Activated CD4-positive, CD25-positive, alpha-beta regulatory T cell treated with anti-CD3 and anti-CD28 coated beads, Interleukin-2, amount 50 U/mL, for 72 hours (primary cell): ENCODE measurements at places on chromosomes 5 and 9.

GRCh38 chr9:109460576-109460975, 37.5 kb downstream of the PTPN3 start:
- DNase-seq, result no peak

GRCh38 chr5:96026406-96027041, 64.9 kb upstream of the ELL2 start:
- no peak for DNase-seq

GRCh38 chr5:123176938-123177275, 87.9 kb downstream of the PRDM6 start:
- no peak for DNase-seq

DNA sequence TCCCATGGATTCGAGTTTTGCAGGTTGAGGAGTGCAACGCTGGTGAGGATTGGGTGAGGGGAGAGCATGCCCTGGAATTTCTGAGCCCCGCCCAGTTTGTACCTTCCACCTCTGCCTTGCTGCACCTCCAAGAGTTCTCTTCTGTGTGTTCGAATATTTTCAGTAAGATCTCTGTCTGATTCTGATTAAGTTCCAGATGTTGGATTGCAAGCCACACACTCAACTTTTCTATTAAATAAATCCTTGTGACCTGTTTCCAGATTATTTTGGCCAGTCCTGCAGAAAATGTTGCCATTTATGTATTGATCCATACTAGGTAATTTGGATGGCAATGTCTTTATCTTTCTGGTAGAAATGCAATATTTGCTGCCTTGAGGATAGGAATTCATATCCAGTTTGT, 54.1 kb downstream of the IL31RA start:
- no peak for DNase-seq

GRCh38 chr5:148599187-148599586, 55.1 kb downstream of the HTR4 start:
- DNase-seq, result no peak

DNA sequence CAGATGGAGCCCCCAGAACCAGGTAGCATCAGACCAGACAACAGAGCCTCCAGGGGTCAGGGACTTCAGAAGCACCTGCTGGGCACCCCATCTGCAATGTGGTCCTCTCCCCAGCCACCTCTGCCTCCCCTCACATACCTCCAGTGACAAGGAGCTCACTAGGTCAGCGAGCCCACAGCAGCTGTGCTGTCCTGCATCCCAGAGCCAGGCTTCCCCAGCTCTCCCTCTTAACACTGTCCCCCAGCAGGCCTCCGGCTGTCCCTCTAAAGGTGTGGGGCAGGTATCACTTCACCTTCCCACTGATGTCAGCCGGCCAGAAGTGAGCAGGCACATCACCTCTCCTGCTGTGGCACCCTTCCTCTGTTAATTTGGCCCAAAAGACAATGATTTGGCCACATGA, 83.6 kb downstream of the LMX1B start:
- DNase-seq, result peak; percentile 13

DNA sequence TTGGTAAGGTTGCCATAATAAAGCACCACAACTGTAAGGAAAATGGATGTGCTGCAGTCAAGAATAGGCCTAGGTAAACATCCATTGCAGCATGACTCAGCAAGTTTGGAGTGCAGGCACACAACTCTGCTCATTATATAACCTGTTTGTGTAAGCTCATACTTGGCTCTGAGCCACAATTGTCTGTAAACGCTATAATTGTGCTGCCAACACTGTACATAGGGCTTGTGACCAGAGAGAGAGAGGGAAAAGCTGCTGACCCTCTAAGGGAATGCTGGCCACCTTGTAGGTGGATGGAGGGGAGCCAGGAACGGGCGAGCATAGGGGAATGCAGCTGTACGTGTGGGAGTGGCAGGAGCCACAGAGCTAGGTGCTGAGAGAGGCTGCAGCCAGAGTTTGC, 2186.5 kb upstream of the ACO1 start:
- no peak for DNase-seq

DNA sequence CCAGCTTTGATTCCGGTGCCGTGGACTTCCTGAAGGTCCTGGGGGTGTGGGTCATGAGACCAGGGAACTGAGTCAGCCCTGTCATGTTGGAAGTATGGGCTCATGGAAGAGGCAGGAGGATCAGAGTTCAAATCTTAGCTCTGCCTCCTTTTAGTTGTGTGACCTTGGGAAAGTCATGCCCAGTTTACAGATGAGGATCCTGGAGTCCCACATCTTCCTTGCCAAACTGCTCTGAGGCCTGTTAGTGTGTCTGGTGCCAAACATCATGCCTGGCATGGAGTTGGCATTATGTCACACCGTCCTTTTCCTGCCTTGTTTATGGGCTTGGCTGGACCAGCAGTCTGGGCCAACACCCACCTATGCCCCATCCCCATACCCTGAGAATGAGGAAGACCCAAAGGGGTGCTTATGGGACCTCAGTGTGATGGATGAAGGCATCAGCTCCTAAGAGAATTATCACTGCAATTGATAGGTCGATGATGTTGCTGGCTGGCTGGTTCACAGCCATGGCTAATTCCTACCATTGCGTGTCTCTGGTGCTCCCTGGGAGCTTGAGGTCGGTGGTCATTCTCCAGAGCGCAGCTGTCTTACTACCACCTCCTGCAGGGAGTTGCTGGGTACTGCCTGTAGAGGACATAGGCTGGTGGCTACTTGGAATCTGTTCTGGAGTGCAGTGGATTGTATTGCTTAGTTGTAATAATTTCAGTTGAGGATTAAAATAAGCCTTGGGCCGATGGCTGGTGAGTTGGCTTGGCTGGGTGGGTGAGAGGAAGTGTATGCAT, 140.5 kb upstream of the PITX1 start:
- no peak for DNase-seq

- DNase-seq, result no peak
Measured at GRCh38 chr9:18137815-18138214, 336.1 kb upstream of the ADAMTSL1 start.

- no peak for DNase-seq
Measured at GRCh38 chr9:34459941-34460340, 1.3 kb downstream of the DNAI1 start.

DNA sequence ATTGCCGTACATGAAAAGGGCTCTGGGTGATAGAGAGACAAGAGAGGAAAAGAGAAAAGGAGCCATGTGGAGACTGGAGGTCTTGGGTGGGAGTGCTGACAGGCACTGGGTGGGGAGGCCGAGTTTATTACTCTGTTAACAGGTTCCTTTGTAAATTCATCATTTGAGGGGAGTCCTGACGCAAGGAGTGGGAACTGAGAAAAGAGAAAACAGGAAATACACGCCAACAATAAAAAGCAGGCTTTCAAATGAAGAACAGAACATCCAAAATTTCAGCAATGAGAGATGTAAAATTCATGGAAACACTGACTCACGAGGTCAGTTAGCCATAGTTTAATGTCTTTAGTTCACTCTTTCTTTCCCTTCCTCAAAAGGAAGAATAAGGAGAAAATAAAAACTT, 342.8 kb downstream of the TMEM167A start:
- DNase-seq, result no peak

DNA sequence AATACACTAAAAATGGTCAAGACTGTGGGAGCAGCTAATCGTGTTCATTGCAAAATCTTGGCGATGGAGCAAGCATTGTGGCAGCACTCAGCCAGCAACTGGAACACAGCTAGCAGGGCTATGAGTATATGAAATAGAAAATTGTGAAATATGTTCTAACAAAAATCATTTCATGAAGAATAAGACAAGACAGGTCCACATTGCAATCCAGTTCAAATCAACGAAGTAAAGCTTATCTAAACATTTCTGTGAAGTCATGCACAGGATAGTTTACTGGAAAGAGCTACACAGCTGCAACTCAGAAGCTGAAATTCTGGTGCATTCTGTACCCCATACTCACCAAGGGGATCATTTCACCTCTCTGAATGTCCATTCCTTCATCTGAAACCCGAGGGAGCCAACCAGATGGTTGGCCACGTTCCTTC, 5.3 kb upstream of the NFIL3 start:
- no peak for DNase-seq

DNA sequence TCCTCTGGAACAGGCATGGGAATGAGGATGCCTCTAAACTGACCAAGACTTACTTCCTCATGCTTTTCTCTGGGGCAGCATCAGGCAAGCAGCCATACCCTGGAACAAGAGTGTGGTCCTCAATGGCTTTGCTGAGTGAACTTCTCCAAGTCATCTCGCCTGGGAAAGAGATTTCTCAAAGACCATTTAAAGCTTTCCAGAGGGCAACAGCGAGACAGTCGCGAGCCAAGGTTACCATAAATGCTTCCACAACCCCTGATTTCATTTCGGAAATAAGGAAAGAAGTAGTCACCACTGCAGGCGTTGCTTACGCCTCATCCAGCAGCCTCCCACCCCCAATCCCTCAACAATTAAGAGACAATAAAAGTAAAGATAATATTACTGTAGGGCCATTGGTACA, 1.1 kb upstream of the SNCAIP start:
- DNase-seq, result no peak

- DNase-seq, result no peak
Measured at GRCh38 chr9:133257465-133257956, 17.5 kb downstream of the ABO start.

DNA sequence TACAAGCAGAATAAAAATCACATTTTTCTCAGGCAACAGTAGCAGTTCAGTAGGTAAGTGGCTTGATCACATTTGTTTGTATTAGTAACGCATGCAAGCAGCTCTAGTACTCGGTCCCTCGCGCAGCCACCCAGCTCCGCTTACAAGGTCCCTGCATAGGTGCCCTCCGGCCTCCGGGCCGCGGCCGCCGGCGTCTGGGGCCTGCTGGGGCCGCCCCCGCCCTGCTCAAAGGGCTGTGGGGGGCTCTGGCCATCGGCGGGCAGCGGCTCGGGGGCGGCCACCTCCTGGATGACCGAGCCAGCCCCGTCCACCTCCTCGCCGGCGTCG, 50.2 kb upstream of the UBAC1 start:
- DNase-seq, result no peak

- no peak for DNase-seq
Measured at GRCh38 chr5:157857816-157858526, 974 bp downstream of the CLINT1 start.

DNA sequence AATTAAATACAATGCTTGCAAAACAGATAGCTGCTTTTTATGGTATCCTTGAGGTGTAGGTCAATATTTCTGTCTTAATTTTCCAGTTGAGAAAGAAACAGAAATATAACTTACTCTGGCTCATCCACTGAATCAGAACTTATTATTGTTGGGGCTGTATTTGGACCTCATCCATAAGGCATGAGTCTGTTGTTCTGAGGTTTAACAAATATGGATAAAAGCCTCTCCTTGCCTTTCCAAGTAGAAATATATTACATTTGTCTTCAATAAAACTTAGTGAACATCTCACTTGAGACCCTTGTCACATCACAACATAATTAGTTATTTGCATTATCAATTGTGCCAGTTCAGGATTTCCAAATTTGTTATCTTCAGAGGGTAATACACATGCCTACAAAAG, 525.8 kb downstream of the AGTPBP1 start:
- no peak for DNase-seq

- no peak for DNase-seq
Measured at GRCh38 chr5:33999978-34000377, 7.9 kb downstream of the AMACR start.

GRCh38 chr5:42021923-42022322, 96.8 kb downstream of the FBXO4 start:
- DNase-seq, result no peak

- no peak for DNase-seq
Measured at GRCh38 chr5:94433397-94434163, 184.8 kb downstream of the KIAA0825 start.

GRCh38 chr5:150529555-150529954, 21.6 kb downstream of the NDST1 start:
- no peak for DNase-seq

DNA sequence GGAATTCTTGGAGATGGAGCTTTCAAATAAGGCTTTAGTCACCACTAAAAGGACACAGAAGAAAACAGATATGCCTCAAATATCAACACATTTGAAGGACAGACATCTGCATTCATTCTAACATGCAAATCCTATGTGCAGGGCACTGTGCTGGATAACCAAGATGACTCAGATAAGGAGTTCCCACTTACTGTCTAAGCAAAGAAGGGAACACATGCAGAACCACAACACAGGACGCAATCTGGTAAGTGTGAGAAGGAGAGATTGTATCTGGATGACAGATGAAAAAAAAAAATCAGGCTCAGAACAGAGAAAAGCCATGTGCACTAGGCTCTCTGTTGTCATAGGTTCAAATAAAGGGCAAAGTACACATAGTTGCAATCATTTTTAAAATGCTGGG, 42.5 kb downstream of the ELAVL2 start:
- DNase-seq, result no peak

- no peak for DNase-seq
Measured at GRCh38 chr9:86734771-86735170, 212.5 kb downstream of the GAS1 start.

DNA sequence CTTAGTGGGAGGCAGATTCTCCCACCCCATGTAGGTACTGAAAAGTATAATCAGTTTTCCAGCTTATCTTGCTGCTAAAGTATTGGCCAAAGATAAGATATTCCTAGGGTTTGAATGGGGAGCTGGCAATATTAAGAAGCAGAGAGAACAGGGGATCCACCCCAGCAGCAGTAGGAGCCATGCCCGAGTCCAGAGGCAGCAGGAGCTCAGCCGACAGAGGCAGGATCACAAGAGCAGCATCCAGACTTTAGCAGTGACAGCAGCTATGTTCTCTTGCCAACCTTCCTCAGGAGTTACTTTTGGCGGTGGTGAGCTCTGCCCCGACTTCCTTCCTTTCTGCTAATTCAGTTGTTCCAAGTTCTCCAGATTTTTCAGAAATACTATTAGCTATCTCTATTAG, 224.5 kb downstream of the GADD45G start:
- no peak for DNase-seq

DNA sequence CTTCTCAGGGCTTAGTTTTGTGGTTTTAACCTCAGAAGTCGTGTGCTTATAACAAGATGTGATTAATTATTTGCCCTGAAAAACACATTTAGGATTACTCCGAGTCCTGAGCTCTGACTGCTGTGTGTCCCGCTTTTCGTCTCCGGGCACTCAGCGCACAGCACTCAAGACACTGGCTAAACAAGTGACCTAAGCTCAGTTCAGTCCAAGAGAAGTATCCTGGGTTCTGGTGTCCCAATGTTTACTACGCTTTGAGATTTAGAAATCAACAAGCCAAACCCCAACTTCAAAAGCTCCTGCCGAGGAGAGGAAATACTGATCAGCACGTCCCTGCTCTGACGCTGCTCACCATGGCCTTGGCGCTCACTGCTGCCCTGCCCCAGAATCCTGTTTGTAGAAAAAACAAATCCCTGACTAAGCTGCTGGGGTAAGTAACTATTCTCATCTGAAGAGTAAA, 53.2 kb downstream of the IPPK start:
- DNase-seq, result no peak

GRCh38 chr5:137696481-137696880, 39.4 kb downstream of the KLHL3 start:
- DNase-seq, result no peak

GRCh38 chr9:135365013-135365768, 114.4 kb upstream of the PPP1R26 start:
- DNase-seq, result no peak

- no peak for DNase-seq
Measured at GRCh38 chr5:73378070-73378469, 70.5 kb downstream of the FOXD1 start.
